ENCODE measurements at places on chromosomes 13 and 19.

- DNase-seq, result no peak
These were observed 322.1 kb downstream of the ENOX1 start for GRCh38 chr13:43464578-43465264.

GRCh38 chr19:35030257-35031071 is at the start of gene SCN1B:
SCN1B (plus strand) TSS chr19:35030470; CDS start chr19:35030821, 351 bp downstream.
- peak; percentile 63 for DNase-seq

- DNase-seq, result no peak
These were observed 40.2 kb downstream of the RAB20 start for GRCh38 chr13:110521296-110521680.

DNA sequence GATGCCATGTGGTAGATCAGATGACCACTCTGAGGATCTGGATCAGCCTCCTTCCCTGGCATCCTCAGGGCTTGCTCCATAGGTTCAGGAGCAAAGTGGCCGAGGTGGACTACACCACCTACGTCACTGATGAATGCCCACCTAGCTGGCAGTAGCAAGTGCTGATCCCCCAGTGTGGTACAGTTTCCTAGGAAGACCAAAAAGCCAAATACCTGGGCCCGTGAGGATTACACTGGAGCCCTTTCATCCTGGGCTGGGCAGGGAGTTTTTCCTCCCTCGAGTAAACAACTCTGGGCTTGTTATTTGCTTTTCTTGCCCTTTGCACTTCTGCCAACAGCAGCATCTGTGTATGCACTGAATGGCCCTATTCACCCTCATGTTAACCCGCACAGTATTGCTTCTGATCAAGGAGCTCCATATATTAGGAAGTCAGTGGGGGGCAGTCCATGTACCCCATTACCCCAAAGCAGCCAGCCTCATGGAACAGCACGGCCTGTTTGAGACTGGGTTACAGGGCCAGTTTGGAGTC is 3.3 kb upstream of the MYADM start:
- no peak for DNase-seq

- no peak for DNase-seq
These were observed 9.3 kb downstream of the CALM3 start for GRCh38 chr19:46610413-46610775.

DNA sequence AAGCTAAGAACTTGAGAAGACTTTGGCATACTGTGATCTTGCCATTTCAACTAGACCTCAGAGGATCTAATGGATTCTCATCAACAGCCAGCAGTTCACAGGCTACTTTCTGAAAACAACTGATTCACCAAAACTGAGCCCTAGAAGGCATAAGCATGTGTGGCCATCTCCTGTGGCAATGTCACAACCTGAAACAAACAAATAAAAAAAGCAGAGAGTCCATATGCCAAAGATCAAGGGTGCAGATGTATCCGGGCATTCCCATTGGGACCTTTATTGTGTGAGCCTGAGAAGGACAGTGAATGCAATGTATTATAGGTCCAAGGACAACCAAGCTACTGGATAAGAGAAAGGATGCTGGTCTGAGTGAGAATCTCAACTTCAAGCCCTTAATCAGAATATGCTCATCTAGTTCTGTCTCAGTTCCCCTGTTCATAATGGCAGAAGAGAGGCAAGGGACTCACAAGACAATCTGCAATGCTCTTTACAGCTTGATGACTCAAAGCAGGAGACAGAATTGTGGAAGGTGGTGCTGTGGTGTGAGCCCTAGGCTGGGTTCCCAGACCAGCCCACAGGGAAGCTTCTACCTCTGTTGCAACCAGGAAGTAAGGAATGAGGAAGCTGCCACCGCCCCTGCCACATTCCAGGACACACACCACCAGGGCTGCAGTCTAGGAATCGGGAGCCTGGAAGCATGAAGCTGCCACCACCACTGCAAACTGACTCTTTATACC is 133.7 kb downstream of the RAP2A start:
- DNase-seq, result peak; percentile 45

GRCh38 chr19:28309070-28309469 is 903.9 kb downstream of the UQCRFS1 start:
- DNase-seq, result no peak

DNA sequence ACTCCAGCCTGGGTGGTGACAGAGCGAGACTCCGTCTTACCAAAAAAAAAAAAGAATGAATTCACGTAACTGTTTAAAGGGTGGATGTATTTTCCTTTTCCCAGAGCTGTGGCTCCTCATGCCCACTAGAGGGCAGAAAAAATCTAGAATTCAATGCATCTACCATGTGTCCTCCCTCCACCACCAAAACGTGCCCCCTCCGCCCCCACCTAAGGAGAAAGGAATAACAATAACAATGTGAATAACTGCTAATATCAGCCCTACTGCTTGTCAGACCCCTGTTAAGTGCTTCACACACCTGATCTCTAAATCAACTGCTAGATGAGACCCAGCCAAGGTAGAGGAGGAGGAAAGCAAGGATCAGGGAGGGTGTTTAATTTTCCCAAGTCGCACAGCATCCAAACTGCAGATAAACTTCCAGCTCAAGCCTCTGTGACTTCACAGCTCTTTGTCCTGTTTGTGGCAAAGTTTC is 20.2 kb upstream of the PNMA8B start:
- DNase-seq, result peak; percentile 35

Data from H9 (cell line).